HL-60 (cell line): ENCODE measurements at places on chromosomes 6 and 20.
A peak's percentile ranks its signal among the peaks of the same experiment; 100 is the strongest.

GRCh38 chr6:70371454-70372105 lies 41.7 kb upstream of the FAM135A start:
- peak; percentile 32 for DNase-seq

DNA sequence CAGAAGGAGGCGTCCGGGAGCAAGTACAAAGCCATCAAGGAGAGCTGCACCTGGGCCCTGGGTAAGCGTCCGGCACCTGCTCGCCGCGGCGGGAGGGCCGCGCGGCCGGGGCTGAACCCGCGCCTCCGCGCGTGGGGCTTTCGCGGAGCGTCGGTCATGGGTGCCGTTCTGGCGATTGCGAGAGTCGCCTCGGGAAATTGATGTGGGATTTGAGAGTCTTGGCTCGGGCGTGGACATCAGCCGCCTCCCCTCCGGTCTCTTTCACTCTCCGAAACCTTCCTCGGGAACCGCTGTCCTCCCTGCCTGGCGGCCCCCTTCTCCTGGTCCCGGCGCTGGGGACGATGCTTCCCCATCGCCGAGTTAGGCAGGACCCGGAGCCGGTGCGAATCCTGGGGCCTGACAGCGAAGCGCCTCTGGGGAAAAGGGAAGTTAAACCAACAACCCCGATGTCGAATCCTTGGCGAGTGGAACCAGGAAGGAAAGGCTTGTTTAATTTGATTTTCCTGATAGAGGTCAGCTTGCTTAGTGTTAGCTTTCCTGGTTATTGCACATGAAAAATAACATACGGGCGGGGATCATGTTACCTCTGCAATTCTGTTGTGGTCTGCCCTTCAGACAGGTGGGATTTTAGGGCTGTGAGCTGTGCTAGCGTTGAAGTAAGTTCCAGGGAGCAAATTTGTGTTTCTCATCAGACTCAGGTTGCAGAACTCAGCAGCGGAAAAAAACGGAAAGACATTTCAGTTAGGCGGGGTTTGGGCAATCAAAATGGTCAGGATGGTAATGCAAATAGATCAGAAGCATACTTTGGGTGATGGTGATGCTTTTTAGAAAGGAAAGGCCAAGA lies 594 bp downstream of the ARFGEF3 start:
- DNase-seq, result no peak

DNA sequence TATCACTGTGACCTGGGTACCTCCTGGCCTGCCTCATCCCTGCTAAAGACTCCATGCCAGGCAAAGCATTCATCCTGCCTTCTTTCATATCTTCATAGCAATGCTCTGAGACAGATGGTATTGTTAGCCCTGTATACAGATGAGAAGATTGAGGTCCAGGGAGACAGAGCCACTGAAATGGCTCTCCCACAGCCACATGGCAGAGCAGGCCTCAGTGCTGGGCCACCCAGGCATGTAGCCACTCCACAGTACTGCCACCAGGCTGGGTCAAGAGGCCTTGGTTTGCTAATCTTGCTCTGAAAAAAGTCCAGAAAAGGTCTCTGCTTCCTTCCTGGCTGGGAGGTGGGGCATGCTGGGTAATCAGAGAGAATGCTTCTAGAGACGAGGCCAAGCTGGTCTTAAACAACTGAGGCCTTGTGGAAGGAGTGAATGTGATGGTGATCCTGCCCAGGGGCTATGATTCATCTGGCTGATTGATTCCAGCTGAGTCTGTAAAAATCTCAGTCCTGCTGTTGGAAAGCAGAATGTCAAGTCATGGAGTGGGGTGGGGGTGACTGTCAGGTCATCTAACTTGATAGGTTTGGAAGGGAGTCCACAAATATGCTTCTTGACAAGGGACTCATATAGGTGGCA lies 29.8 kb downstream of the HM13 start:
- no peak for DNase-seq

- DNase-seq, result no peak
These were observed 26.8 kb upstream of the ASF1A start for GRCh38 chr6:118867181-118867580.

- DNase-seq, result no peak
These were observed 559.3 kb downstream of the C6orf118 start for GRCh38 chr6:164750128-164750527.

GRCh38 chr6:6738922-6739716 lies 150.6 kb downstream of the LY86 start:
- DNase-seq, result no peak

GRCh38 chr6:43738877-43739641 lies 31.0 kb upstream of the VEGFA start:
- no peak for DNase-seq
